Sigmoid colon (tissue), 7 donors: ENCODE measurements at places on chromosomes 2 and 18. TPM values are rescaled to one million over a fixed set of nuclear protein-coding genes. Genes with fewer than 3 reads are reported as not detected.

GRCh38 chr2:140085674-140086073, 1305.5 kb upstream of the NXPH2 start:
- no peak overlapping the region for H3K4me3 ChIP-seq
- no peak for DNase-seq
- H3K4me1 ChIP-seq, result no peaks in the 10 kb centered on the region
- H3K27ac ChIP-seq, result no peak overlapping the region
- no peaks in the 10 kb centered on the region for H3K27me3 ChIP-seq

- no peak overlapping the region for H3K27ac ChIP-seq
- H3K36me3 ChIP-seq, result no peaks in the 10 kb centered on the region
- H3K4me1 ChIP-seq, result no peaks in the 10 kb centered on the region
- H3K4me3 ChIP-seq, result no peak overlapping the region
- H3K27me3 ChIP-seq, result no peaks in the 10 kb centered on the region
- DNase-seq, result no peak
Measured at GRCh38 chr2:68420254-68420910, 46.7 kb downstream of the FBXO48 start.

DNA sequence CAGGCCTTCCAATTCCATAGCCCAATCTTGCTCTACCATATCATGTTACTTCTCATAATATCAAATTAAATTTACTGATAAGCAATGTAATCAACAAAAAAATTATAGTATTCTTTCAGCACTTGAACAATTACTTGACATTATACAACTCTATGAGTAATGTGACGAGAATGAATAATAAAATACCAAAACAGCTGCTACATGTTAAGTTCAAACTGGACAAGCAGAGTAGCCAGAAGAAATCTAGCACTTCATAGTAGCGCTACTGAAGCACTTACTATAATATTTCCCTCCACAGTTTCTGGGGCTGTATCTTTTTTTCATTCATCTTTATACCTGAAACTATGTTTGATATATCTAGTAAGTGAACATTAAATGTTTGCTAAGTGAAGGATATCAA, 14.9 kb downstream of the PPP3R1 start:
- peak overlapping the region; percentile 72 for H3K27ac ChIP-seq
- DNase-seq, result no peak
- no peaks in the 10 kb centered on the region for H3K36me3 ChIP-seq
- peaks cover 87% of the 10 kb centered on the region for H3K4me1 ChIP-seq

GRCh38 chr2:124908411-124908810, 883.3 kb downstream of the CNTNAP5 start:
- no peak overlapping the region for H3K4me3 ChIP-seq
- H3K36me3 ChIP-seq, result no peaks in the 10 kb centered on the region
- H3K27ac ChIP-seq, result no peak overlapping the region
- no peaks in the 10 kb centered on the region for H3K4me1 ChIP-seq
- H3K27me3 ChIP-seq, result no peaks in the 10 kb centered on the region

DNA sequence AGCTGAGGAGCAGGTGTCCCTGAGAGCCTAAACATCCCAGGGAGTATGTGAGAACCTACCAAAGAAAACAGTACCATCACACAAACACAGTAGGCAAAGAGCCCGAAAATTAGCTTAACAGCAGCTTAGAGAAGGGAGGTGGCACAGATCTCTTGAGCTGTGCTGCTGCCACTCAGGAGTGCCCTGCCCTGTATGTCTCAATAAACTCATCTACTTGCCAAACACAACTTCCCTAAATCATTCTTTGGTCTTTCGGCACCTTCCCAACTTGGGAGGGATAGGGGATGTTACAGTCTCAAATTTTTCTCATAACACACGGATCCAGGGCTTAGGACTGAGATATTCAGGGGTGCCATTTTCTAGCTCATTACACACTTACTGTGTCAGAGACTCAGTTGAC, 45.3 kb upstream of the C1D start:
- no peaks in the 10 kb centered on the region for H3K27me3 ChIP-seq
- H3K4me3 ChIP-seq, result no peak overlapping the region
- no peak overlapping the region for H3K27ac ChIP-seq
- no peaks in the 10 kb centered on the region for H3K4me1 ChIP-seq

Gene NTSR2
- total RNA-seq, result not detected
